ENCODE measurements at places on chromosomes 6 and 20.

GRCh38 chr6:111483736-111484632 is 966 bp upstream of the REV3L start:
- peak; percentile 89 for DNase-seq

GRCh38 chr6:18680842-18681241 is 293.7 kb downstream of the RNF144B start:
- DNase-seq, result no peak

DNA sequence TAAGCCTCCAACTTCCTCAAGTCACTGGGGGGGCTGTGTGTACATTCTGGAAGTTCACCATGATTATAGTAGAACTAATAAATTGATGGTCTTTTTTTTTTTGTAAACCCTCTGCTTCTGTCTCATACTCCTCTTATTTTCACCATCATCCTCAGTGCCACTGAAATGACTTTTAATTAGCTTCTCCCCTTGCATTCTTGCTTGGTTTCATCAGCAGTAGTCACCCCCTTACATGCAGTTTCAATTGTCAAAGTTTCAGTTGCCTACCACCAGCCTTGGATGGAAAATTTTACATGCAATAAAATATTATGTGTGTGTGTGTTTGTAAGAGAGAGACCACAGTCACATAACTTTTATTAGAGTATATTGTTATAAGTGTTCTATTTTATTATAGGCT is 175.8 kb upstream of the BMP5 start:
- DNase-seq, result no peak

- DNase-seq, result no peak
These were observed 449.7 kb downstream of the CDC5L start for GRCh38 chr6:44837255-44837654.

DNA sequence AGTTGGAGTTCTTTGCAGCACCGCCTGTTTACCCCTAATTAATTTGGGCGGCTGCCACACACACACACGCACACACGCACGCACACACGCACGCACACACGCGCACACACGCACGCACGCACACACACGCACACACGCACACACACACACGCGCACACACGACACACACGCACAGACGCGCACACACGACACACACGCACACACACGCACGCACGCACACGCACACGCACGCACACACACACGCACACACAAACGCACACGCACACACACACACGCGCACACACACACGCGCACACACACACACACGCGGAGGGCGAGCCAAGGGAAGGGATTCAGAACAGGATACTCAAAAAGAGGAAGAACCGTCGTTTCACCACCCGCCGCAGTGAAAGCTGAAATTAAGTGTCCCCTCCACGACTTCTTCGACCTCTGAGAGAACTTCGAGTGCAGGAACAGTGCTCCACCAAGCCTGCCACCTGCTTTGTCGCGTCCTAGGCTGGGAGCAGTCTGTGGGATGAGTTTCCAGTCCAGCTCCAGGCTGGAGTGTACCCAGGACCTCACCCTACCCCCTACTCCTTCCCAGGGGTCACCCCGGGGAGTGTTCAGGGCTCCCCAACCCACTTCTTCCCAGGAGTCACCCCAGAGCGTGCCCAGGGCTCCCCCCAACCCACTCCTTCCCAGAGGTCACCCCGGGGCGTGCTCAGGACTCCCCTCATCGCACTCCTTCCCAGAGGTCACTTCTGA is 1.1 kb downstream of the RNASET2 start:
- DNase-seq, result no peak

- no peak for DNase-seq
These were observed 91.7 kb downstream of the SCML4 start for GRCh38 chr6:107732461-107732860.

- no peak for DNase-seq
These were observed 4.8 kb downstream of the UBD start for GRCh38 chr6:29554764-29555163.

DNA sequence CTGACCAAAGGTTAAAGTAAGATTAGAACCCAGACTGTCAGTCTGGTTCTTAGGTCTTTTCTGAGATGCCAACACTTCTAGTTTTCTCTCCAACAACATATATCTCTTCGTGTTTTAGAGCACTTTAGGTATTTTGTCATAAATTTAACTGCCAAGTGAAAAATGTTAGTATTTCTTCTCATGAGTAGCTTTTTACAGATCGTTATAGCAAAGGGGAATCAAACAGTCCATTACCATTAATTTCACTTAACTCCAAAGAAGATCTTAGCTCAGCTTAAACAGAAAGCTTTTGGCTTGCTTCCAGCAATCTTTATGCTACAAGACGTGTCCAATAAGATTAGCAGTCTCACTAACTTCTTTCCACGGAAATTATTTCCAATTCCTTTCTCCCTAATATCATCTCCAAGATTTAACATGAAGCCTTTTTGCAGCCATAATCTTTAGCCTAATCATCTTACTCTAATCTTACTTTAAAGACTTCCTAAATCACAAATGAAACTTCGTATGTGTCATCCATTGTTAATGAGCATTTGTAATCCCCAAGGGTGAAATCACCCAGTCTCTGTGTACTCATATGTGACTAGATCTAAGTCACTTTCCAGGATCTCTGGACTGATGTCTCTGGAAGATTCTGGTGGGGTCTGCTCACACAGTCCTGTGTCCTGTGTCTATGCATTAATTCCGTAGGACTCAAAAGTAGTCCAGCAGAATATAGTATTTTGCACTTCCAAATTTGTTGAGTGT is 38.7 kb downstream of the MOXD1 start:
- DNase-seq, result no peak

GRCh38 chr20:47642624-47643023 is 140.9 kb downstream of the NCOA3 start:
- no peak for DNase-seq

- peak; percentile 84 for DNase-seq
These were observed 138.9 kb downstream of the TMEM242 start for GRCh38 chr6:157184202-157185015.

- DNase-seq, result no peak
These were observed 9.7 kb downstream of the CST7 start for GRCh38 chr20:24958506-24959385.

- peak; percentile 65 for DNase-seq
These were observed 126.8 kb downstream of the ALDH8A1 start for GRCh38 chr6:134822920-134823709.

DNA sequence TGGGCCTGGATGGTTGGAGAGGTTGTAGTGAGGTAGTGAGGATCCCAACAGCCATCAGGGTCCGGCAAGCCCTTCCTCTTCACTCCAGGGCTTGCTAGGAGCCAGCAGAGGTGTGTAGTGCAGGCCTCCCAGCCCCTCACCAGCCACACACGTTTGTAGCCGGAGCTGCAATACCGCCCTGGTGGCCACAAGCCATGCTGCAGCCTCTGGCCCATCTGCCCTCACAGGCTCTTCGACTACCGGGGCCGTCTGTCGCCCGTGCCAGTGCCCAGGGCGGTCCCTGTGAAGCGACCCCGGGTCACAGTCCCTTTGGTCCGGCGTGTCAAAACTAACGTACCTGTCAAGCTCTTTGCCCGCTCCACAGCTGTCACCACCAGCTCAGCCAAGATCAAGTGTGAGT is 36.4 kb downstream of the EIF2S2 start:
- no peak for DNase-seq

- no peak for DNase-seq
These were observed 425 bp downstream of the FOXA2 start for GRCh38 chr20:22583773-22584521.

- no peak for DNase-seq
These were observed 65.5 kb upstream of the BTN3A2 start for GRCh38 chr6:26299286-26300042.

GRCh38 chr20:366041-366718 is 14.4 kb upstream of the TRIB3 start:
- no peak for DNase-seq

DNA sequence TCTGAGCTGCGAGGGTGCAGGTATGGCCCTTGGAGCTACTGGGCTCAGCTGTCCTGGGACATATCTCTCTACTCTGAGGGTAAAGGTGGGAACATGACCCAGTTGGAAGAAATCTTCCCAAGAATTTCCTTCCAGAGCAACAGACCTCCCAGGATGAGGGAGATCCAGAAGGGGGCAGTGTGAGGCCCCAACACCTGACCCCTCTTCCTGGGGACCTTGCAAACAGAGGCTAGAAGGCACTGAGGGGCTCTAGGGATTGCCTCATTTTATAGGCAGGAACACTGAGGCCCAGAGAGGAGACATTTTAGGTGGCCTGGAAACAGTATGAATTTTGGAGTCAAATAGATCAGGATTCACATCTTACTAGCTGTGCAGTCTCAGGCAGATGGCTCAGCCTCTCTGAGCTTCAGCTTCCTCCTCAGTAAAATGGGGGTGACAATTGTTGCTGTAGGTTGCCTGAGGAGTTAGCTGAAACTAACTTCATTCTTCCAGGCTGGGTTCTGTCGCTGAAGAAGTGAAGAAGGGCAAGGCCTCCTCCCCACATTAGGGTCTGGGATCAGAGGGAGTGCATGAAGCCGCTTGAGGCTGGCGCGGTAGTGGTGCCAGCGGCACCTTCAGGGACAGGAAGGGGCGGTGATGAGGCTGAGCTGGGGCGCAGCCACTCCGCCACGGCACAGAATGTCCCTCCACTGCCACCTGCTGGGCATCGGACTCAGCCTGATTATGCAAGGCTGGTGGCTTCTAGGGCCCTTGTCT is 11.4 kb downstream of the KCNK17 start:
- DNase-seq, result peak; percentile 21

- DNase-seq, result no peak
These were observed 35.5 kb downstream of the PYGB start for GRCh38 chr20:25283221-25283951.

DNA sequence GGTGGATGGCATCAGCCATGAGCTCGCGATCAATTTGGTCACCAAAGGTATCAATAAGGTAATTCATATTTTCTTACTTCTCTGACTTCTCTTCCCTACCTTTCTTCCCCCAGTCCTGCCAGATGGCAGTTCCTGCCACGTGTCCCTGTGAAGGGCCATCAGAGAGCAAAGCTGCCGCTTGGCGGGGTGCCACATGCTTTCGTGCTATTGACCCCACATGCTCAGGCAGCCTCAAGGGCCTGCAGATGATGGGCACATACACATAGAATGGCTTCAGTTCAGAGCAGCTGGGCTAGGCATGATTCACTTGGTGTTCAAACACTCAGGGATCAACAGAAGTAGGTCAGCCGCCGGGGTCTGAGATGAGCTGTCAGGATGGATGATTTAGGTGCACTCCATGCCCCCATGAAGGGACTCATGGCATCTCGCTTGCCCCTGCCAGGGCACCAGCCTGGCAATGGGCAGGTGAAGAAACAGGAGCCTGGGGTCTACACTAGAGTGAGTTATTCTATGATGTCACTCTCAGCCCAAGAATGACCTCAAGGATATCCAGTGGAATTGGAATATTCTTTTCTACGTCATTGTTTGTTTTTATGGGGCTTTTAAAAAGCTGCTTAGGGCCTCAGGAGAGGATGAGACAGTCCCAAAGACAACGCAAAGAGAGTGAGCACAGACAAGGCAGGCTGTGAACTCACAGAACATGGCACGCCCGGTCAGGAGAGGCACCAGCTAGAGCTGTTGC is 25.5 kb downstream of the BANF2 start:
- DNase-seq, result no peak

- DNase-seq, result peak; percentile 11
These were observed 56.7 kb upstream of the SGK1 start for GRCh38 chr6:134374491-134375219.

DNA sequence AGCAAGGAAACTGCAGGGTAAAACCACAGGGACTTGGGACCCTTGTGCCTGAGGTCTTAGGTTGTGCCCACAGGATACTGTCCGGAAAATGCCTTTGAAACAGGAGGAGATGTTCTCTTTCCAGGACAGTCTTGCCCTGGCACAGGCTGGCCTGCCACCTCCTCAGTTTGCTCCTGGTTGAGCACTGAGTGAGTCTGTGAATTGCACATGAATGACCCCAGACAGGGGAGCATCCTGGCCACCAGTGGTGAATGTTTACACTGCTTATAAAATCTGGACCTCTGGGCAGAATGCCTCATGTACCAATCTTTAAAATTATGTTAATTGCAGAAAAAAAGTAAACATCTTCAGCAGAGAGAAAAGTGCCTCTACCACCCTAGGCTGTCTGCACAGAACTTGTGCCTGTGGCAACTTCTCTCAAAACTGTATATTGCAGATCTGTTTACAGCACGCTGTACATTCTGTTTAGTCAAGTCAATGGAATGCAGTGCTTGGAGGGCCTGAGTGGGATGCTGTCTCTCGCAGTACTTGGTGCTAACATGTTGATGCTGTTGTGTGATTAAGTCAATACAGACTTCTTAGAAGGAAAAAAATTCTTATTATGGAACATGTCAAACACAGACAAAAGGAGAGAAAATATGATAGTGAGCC is 242.1 kb downstream of the SOD2 start:
- no peak for DNase-seq

DNA sequence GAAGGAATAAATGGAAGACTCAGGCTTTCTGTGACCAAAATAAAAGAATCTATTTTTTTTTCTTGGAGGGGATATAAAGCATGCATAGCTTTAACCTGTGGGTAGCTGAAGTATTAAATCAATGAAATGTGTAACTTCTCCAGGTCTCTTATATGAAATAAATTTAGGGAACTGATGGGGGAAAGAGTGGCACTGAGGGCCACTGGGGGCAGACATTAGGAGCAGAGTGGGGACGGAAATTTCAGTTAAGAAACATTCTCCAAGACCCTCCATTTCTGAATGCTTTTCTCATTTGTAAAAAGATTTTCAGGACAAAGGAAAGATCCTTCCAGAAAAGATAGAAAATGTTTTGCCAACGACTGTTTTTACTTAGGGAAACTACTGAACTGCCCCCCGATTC is 131.0 kb downstream of the GPX5 start:
- DNase-seq, result no peak

DNA sequence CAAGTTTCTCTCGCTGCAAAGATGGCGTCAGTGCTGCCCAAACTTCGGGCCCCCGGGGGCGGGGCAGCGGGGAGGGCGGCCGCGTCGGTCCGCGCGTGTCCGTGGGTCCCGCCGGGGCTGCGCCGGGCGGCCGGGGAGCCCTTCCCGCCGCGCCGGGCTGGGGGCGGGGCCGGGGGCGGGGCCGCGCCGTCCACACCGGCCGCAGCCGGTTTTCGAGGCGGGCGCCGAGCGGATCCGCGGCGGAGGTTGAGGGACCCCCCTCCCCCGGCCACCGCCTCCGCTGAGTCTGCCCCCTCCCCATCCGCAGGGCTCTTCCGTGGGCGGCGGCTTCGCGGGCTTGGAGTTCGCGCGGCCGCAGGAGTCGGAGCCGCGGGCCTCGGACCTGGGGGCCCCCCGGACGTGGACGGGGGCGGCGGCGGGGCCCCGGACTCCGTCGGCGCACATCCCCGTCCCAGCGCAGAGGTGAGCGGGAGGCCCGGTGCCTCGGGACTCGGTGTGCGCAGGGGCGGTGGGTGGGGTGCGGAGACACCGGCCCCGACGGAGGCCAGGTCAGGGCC is 572 bp downstream of the SLC2A4RG start:
- no peak for DNase-seq

GRCh38 chr6:68874747-68875146 is 239.7 kb downstream of the ADGRB3 start:
- no peak for DNase-seq

- DNase-seq, result no peak
These were observed 76.2 kb downstream of the JAG1 start for GRCh38 chr20:10597637-10598036.

GRCh38 chr6:33431880-33432541 is 12.1 kb downstream of the SYNGAP1 start:
- no peak for DNase-seq

Data from cerebellum (tissue), 4 donors.